ENCODE measurements at places on chromosomes 1 and 21.

- no peak for DNase-seq
Measured at GRCh38 chr1:210978316-210978973, 155.5 kb downstream of the KCNH1 start.

GRCh38 chr1:59143811-59144210 lies 153.1 kb upstream of the FGGY start:
- DNase-seq = no peak

GRCh38 chr1:76080552-76081079 lies 6.1 kb downstream of the ST6GALNAC3 start:
- no peak for DNase-seq

DNA sequence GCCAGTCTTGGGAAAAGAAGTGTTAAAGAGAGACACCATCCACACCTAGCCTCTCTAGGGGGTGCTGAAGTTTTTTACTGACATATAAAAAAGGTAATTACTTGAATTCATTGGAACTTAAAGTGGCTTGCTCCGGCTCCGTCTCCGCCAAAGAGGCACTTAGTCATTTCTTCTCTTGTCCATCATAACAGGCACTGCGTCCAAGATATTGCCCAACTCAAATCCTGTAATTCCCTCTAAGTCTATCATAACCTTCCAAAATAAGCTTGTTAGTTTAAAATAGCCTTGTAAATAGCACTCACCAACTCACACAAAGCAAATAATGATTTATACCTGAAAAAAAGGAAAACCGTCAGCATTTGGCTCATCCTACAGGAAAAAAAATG lies 160.5 kb downstream of the ZBTB18 start:
- no peak for DNase-seq

DNA sequence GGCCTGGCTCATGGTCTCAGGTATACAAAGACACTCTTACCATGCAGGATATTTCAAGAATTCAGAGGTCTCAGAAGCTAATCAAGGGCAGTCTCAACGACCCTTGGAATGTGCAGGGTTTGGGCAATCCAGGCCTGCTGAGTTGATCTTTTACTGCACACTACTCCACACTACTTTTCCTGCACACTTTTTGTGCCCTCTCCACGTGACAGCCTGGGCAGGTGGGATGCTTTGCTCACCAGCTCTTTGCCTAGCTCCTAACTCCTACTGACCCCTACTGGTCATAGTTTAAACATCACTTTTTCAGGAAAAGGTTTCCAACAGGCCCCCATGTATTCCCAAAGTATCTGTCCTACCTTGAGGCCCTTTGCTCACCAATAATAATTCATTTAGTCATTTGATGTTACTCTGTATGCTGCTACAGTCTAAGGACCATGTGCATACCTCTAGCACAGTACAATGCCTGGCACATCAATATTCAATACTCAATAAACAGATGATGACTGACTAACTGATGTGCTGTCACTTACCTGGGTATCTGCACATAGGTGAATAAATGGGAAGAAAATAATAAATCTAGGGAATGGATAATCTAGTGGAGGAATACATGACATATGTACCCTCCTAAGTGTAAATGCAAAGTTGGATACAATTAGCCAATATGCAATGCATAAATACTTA lies 9.6 kb downstream of the DUSP23 start:
- DNase-seq = no peak

DNA sequence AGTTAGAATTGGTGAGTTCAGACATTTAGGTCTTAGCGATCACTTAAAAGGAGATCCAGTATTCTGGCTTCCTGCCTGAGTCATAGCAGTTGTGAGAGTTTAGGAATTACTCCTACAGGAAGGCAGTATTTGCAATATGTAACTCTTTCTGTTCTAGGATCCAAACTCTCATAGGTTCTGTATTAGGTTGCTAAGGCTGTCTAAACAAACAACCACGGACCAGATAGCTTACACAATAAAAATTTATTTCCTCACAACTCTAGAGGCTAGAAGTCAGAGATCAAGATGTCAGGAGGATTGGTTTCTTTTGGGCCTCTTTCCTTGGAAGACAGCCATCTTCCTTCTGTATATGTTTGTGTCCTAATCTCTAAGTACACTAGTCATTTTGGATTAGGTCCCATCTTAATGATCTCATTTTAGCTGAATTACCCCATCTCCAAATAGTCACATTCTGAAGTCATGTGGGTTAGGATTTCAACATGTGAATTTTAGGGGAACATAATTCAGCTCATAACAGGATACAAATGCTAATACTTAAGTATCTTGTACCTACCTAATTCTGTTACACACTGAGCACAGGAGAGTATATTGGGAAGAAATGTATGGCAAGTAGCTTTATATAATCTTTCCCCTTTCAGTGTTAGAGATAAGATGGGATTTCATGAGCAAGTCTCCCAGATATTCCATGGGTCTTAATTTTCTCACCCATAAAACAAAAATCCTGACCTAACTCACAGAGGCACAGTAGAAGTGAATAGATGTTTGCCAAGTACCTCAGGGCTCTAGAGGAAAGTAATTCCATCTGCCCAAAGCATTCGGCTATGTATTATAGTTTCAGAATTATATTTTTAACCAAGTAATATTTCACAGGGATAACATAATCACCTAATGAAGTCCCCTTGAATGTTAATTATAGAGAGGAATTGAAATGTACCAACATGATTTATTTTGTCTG lies 144.4 kb downstream of the PTBP2 start:
- no peak for DNase-seq

DNA sequence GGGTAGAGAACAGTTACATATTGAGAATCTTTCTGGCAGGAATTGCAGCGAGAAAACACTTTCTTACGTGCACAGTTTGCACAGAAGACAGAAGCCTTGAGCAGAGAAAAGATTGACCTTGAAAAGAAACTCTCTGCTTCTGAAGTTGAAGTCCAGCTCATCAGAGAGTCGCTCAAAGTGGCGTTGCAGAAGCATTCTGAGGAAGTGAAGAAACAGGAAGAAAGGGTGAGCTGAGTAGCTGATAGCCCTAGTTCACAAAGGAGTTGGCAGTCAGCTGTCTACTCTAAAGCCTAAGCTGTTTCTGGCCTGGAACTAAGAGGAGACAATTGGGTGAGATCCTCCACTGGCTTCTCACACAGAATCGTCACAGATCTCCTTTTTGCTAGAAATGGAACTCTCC lies 20.3 kb upstream of the SH3BGRL3 start:
- no peak for DNase-seq

GRCh38 chr1:6424000-6424565 lies 493 bp upstream of the ESPN start:
- no peak for DNase-seq

- no peak for DNase-seq
Measured at GRCh38 chr1:87329051-87329525, 408 bp downstream of the LMO4 start.

DNA sequence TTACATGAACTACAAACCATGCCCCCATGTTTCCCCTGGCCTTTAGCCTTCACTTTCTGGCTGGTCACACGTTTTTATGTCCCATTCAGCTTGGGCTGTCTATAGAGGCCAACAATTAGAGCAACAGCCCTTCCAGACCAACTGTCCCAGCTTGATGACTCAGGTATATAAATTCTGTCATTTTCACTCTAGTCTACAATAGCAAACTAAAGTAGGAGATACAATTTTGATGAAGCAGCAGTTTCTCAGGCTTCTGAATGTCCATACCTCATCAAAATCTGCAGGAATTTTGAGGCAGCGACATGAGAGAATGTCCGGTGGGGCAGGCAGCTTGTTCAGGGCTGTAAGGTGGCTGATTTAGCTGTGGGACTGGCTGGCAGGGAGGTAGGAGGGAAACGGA lies 45.6 kb upstream of the VAV3 start:
- DNase-seq = no peak

DNA sequence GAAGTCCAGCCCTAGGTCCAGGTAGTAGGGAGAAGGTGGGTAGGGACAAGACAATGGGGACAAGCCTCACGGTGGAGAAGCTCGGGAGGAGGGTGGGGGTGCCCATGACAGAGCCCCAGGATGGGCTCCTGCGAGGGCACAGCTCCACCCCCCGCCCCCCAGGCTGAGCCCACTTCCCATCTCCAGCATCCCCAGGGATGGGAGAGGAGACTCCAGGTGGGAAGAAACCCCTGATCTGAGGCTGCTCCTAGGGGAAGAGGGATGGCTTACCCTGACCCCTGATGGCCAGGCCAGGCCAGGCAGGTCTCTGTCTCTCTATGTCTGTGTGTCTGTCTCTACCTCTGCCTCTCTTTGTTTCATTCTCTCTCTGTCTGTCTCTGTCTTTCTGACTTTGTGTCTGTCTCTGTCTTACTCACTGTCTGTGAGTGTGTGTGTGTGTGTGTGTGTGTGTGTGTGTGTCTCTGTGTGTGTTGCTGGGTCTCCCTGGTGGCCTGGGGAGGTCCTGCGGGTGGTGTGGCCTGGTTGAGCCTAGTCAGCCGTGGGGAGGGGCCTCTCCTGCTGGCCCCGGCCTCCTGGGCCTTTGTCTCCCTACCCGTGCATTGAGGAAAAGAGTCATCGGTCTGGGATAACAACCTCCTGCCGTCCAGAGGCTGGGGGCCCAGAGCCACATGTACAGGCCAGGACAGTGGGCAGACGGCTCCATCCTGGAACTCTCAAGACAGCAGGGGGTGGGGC lies 45.7 kb downstream of the WNT9A start:
- no peak for DNase-seq

DNA sequence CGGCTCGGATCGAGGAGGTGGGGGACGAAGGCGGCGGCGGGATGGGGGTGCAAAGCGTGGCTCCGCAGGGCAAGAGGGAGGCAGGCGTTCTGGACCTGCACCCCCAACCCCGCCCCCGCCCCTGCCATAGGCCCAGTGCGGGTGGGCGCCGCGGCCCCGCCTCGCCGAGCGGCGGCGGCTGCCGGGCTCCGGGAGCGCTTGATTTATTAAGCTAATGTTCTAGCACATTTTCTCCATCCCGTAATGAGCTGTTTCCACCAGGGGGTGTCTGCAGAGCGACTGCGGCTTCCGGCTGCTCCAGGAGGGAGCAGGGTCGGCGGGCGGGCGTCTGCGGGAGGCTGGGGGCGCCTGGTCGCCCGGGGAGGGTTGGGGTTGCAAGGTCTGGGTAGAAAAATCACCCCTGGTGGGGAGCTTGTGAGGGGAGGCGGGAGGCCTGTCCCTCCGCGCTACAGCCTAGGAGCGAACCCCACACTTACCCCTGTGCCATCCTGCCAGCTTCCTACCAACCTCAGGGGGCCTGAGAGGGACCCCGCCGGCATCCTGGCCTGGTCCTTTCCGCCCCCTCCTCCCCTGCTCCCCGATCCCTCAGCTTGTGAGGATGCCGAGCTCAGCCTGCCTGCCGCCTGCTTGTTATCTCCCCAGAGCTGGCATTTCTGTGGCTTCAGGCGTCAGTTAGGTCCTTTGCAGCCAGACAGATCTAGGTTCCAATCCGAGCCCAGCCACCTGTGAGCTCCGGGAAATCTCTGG lies 48.5 kb upstream of the ACOT11 start:
- DNase-seq = no peak

- DNase-seq = no peak
Measured at GRCh38 chr1:192737306-192737705, 71.5 kb upstream of the RGS2 start.

- no peak for DNase-seq
Measured at GRCh38 chr1:111924786-111925185, 64.7 kb downstream of the KCND3 start.

DNA sequence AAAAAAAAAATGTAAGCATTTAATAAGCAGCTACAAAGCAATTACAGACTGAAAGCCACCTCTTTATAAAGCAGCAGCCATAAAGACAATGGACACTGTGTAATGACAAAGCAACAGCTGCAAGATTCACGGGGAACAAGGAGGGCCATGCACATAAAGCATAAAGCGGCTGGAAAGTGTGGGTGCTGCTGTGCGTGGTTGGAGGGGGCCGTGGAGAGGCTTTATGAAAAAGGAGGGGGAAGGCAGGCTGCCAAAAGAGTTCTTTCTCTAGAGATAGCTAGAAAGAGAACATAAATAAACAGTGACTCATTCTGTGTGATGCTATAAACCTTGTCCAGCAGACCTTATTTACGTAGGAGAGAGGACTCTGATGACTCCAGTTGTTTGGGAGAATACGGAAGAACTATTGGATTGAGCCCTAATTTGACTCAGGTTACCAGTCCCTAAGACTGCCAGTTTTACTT lies 49.3 kb downstream of the ADAMTS1 start:
- DNase-seq = no peak

- DNase-seq = no peak
Measured at GRCh38 chr1:202158810-202159533, 1.4 kb downstream of the PTPN7 start.

- no peak for DNase-seq
Measured at GRCh38 chr1:2606881-2607621, 20.5 kb downstream of the PRXL2B start.

DNA sequence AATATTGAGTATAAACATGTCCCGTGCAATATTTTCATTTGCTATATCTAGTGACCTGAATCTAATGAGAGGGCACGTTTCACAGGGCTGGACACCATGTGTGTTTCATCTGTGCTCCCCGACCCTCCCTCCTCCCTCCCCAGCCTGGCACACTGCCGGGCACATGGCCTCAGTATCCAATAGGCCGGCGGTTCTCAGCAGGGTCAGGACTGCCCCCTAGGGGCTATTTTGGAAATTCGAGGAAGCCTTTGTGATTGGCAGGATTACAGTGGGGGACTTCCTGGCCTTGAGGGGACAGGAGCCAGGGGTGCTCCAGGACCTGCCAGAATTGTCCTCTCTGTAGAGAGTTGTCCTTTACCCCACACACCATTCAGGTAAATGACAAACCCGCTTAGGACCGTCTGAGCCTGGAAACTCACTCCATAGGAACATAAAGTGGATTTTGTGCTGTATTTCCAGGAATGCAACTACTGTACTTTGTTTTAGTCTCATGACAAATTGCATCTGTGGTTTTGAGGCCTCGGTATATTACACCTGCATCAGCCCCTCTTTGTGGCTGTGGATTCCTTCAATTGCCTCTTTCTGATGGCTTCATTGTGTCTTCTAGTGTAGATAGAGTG lies 109.5 kb upstream of the SIM2 start:
- DNase-seq = no peak

GRCh38 chr1:11741919-11742558 lies 6.1 kb downstream of the AGTRAP start:
- DNase-seq = no peak

GRCh38 chr1:24803987-24804530 lies 58.8 kb downstream of the CLIC4 start:
- no peak for DNase-seq

- no peak for DNase-seq
Measured at GRCh38 chr1:223496883-223497282, 103.7 kb downstream of the CCDC185 start.

GRCh38 chr1:64482720-64483119 lies 12.8 kb downstream of the CACHD1 start:
- DNase-seq = no peak

GRCh38 chr1:54045496-54045895 lies 7.5 kb downstream of the TMEM59 start:
- DNase-seq = no peak

Data from D721Med (cell line).